Stimulated activated CD8-positive, alpha-beta memory T cell treated with anti-CD3 and anti-CD28 coated beads, Interleukin-7, amount 100 ng/mL, for 1 hour (primary cell): ENCODE measurements at places on chromosomes 4 and X.

GRCh38 chr4:22921936-22922335, 229.2 kb downstream of the GBA3 start:
- no peak for DNase-seq

DNA sequence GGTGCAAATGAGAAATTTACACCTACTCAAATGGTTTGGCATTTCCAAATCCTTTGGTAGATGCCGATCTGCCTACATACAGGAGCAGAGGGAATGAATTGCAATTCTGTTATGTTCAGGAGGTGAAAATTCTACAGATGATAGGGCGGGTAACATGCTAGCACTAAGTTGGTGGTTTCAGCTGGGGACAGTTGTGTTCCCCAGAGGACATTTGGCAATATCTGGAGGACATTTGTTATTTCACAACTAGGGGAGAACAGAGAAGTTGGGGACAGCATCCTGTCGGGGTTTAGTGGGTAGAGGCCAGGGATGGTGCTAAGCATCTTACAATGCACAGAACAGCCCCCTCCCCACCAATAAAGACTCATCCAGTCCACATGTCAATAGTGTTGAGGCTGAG, 96.5 kb upstream of the PUDP start:
- DNase-seq = no peak

DNA sequence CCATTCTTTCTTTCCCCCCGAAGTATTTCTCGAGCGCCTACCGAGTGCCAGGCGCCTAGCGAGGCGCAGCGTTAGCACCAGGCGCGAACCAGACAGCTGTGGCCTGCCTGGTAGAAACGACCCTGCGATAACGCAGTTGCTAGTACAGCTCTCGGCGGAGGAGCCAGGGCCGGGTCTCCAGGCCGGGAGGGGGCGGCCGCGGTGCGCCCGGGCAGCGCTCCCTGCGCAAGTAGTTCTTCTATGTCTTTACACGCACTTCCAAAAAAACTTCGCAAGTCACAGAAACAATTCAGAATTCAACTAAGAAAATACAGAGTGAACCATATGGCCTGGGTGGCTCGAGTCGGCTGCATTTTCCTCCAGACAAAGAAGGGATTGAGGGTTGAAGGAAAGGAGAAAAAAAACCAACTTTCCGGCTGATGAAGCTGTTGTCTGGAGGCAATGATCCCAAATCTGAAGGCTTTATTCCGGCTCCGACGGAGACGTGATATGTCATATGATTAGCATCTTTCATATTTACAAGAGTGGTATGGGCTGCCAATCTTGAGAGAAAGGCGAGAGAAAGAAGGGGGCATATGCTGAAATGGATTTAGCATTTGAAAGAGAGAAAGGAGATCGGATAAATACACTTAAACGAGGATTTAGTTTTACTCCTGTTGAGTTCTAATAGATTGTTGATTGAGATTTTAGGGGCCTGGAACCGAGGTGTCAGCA, 7.2 kb upstream of the NEUROG2 start:
- no peak for DNase-seq

GRCh38 chr4:138218976-138219375, 23.2 kb downstream of the SLC7A11 start:
- no peak for DNase-seq

DNA sequence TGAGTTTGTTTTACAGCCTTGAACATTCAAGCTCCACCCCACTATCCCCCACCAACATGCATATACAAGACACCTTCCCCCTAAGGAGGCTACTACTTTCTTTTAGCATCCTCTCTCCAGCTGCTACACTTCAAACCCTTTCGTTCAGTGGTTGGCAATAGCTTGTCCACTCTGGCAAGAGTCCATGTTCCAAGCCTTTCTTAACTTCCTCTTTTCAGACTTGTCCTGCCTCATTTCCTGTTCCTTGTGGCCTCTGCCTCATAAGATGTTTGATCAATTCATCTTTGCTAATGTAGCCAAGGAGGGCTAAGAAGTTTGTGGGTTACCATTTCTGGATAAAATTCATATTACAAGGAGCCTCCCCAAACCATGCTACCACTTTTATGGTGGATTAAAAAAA, 20.8 kb upstream of the ZCCHC12 start:
- DNase-seq = no peak

GRCh38 chr4:94634271-94634670, 123.5 kb upstream of the BMPR1B start:
- no peak for DNase-seq

DNA sequence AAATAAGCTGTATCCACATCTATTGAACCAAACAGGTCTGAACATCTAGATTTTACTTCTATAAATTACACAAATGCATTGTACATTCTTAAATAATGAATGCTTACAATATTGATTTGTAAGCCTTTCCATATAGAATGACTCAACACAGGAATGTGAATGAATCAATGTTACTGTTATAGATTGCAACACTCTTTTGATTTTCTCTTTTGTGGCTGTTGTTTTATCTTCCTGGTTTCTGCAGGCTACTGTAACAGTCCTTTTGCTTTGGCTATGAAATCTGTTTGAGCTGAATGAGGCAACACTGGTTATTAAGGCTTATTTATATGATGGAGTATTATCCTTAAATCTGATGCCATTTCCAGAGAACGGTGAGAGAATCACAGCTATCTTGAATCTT, 49.5 kb downstream of the GPR50 start:
- no peak for DNase-seq

DNA sequence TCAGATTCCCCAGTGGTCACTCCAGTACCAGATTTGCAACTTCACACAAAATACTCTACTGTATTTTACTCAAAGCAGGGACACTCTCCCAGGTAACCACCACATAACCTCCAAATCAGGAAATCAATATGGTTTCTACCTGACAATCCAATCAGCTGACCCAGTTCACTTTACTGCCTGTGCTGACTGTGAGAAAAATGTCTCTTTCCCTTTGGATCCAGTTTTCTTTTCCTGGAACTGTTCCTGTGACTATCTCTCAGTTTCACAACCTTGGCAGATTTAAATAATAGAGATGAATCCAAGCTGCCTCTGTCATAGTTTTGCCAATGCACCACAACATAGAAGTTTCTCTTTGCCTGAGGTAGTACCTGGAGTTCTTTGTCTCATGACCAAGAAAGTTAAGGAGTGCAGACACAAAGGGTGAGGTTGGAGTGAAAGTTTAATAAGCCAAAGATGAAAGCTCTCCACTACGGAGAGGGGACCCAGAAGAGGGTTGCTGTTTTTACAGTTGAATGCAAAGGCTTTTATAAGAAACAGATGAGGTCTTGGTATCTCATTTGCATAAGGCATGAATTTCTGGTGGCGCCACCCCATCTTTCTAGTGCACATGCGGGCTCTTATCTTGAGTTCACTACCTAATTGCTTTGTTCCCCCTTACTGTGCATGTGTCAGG, 29.7 kb upstream of the IL9R start:
- DNase-seq = no peak

DNA sequence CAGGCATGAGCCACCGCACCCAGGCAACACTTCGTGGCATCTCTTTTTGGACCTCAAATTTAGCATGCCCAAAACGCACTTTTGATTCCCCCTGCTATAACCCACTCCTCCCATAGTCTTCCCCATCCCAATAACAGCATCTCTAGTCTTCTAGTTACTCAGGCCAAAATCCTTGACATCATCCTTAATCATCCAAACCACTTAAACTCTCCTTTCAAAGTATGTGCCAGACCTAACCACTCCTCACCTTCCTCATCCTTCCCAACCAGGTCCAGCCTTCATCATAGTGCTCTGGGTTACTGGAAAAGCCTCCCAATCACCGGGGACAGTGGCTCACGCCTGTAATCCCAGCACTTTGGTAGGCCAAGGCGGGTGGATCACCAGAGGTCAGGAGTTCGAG, 41.9 kb downstream of the AFAP1 start:
- DNase-seq = no peak

DNA sequence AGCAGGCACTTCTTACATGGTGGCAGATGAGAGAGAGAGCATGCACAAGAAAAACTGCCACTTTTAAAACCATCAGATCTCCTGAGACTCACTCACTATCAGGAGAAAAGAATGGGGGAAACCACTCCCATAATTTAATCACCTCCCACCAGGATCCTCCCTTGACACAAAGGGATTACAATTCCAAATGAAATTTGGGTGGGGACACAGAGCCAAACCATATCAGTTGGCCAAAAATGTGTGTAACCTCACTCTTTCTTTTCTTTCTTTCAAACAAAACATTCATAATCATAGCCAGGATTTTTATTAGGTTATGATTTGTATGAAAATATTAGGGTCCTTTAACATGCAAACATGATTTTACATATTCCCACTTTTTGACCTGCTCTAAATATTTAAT, 222.1 kb downstream of the PCDH18 start:
- no peak for DNase-seq

DNA sequence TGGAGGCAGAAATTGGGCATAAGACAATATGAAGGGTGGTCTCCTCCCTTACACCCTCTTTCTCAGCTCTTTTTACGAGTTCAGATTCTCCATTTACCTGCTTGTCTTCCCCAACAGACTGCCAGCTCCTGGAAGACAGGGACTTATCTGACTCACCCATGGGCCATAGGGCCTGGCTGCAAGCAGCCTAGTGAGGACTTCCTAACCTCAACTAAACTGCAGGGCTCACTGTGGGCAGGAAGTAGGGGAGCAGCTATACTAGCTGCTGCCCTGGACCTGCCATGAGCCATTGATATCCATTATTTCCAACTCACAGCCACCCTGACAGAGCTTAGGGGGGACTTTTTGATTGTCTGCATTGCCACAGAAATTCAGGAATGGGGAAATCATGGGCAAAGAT, 11.5 kb upstream of the ZNF718 start:
- DNase-seq = no peak

GRCh38 chrX:52138830-52139544, 45.7 kb upstream of the MAGED4 start:
- no peak for DNase-seq

GRCh38 chr4:99624141-99624719, 33.4 kb downstream of the C4orf54 start:
- no peak for DNase-seq

- no peak for DNase-seq
These were observed 23.5 kb upstream of the IRAK1 start for GRCh38 chrX:154043003-154043763.

DNA sequence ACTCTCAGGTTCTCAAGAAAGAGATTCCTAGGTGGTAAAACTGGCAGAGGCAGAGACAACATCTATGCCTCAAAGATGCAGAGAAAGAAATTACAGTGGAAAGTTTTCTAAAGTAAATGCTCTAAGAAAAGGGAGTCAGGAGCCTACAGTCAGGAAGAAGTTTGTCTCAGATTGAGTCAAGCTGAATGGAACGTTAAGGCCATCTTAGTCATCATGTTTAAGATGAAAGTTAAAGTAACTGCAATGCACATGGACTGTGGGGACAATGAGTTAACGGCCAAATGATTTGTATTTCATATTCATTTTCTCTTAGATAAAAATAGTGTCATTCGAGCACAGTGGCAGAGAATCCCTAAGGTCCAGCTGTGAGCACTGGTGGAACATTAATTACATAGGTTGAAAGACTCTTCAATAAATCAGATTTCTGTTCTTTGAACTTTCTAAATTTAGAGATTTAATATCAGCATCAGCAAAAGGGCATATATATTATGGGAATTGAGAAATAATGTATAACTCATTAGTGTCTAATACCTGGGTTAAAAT, 384.6 kb downstream of the DTHD1 start:
- DNase-seq = no peak

- no peak for DNase-seq
These were observed 13.2 kb upstream of the KCNE5 start for GRCh38 chrX:109638158-109638557.

GRCh38 chr4:158003212-158003611, 169.6 kb downstream of the GASK1B start:
- no peak for DNase-seq

GRCh38 chrX:49618574-49618973, 19.8 kb downstream of the GAGE1 start:
- no peak for DNase-seq

- DNase-seq = no peak
These were observed 65.4 kb downstream of the CCKAR start for GRCh38 chr4:26424838-26425237.

DNA sequence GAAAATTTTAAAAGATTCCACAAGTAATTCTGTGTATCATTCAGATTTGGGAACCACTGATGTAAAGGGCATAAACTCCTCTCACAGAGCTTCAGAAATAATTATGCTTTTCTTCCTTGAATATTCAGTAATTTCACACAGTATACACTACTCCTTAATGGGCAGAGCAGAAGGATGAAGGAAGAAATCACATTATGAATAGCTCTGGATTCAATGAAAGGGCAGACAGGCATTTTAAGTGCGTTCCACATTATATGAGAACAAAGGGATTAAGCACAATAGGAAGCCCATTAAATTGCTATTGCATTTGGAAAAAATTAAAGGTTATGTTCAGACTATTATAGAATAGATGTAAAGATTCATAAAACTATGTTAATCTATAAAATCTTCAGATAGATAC, 142.6 kb downstream of the PDHA2 start:
- no peak for DNase-seq

GRCh38 chr4:69032847-69033638, 63.2 kb upstream of the UGT2B7 start:
- no peak for DNase-seq

DNA sequence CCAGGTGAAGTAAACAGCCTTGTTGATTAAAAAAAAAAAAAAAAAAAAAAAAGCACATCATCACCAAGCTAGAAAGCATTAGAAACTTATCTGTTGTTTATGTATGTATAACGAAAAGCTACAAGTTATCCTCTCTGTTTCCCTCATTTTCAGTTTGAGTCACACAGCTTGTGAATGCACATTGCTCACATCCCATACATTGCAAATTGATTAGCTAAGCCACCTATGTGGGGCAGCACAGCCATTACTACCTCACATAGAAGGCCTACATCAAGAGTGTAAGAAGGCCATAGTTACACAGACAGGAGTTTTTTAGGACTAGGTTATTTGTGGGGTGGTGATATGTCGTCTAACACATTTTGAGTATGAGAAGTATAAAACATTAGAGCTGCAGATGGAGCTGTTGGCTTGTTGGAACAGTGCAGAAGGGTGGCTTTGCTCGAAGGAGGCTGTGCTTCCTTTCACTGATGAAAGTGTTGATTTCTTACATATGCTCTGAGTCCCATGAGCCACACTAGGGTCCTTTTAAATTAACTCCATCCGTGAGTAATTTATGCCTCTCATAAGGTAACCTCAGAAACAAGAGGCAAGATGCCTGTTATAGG, 431.6 kb downstream of the GABRG1 start:
- no peak for DNase-seq

GRCh38 chr4:55125763-55126541, 557 bp upstream of the KDR start:
- no peak for DNase-seq

- no peak for DNase-seq
These were observed 502.7 kb downstream of the PACRGL start for GRCh38 chr4:21202959-21203358.

- DNase-seq = no peak
These were observed 85.3 kb upstream of the GPR101 start for GRCh38 chrX:137119049-137119448.

- peak; percentile 24 for DNase-seq
These were observed 8.3 kb upstream of the DAPP1 start for GRCh38 chr4:99808260-99808857.

DNA sequence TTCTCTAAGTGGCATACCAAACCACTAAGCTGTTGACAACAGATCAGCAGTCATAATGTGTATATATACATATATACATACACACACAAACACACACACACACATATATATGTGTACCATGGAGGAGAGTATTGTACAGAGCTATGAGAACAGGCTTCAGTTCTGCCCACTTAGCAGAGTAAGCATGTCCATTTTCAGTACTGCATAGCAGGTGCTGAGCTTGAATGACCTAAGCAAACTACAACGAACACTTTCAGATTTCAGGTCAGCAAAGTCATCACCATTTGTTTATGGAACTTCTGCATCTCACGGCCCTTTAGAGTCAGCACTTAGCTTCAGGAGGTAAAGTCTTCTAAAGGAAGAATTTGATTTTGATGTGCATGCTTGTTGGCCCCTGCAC, 735.8 kb upstream of the ATOH1 start:
- DNase-seq = no peak
